ENCODE measurements at places on chromosomes 11 and 22.
A peak's percentile ranks its signal among the peaks of the same experiment; 100 is the strongest.

DNA sequence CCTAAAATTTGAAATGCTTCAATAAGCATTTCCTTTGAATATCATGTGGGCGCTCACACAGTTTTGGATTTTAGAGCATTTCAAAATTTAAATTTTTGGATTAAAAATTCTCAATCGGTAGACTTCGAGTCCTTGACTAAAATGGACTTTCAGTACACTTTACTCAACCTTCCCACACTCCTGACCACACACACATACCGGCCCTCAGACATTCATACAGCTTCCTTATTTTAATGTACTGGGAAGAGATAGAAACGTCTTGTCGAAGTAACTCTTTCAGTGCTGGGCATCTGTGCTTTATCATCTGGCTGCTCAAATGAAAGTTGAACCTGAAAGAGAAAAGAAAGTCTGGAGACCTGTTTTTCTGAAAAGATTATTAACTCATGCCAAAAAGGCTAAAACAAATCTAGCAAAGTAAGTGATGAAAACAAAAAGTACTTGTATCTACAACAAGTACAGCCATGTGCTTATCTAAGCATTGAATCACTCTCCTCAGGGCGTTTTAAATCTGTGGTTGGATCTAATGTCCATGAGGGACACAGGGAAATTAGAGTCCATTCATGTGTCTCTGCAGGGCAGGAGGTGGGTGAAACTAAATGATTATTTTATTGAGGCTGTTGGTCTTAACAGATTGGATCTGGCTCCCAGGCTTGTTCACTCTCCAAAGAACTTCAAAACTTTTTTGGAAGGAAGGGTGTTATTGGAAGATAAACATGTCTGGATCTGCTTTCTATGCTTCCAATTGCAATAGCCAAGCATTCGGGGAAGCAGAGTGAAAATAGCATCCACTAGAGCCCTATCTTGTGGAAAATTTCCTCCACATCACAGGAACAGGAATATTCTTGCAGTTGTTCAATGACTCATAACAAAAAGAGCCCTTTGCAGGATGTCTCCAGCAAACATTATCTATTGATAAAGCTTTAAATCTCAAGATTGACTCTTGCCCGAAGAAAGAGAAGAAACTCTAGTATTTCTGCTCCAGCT lies 47.0 kb downstream of the CARD18 start:
- DNase-seq = no peak

DNA sequence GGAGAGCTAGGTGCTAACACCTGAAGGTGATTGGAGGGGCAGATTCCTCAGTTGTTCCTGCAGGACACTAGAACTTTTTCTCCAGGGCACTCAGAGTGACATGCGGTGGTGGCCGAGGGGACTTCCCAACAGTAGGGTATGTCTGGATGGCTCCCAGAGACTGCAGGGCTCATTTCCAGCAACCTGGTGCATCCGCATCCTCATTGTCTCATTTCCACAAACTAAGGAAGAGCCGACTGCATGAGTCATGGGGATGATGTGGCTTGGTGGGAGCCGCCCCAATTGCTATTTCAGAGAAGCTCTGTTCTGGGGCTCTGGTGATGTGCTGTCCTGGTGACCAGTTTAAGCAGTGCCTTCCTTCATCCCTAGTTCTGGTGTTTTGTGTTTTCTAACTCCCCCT lies 2.8 kb upstream of the ROBO4 start:
- DNase-seq = no peak

DNA sequence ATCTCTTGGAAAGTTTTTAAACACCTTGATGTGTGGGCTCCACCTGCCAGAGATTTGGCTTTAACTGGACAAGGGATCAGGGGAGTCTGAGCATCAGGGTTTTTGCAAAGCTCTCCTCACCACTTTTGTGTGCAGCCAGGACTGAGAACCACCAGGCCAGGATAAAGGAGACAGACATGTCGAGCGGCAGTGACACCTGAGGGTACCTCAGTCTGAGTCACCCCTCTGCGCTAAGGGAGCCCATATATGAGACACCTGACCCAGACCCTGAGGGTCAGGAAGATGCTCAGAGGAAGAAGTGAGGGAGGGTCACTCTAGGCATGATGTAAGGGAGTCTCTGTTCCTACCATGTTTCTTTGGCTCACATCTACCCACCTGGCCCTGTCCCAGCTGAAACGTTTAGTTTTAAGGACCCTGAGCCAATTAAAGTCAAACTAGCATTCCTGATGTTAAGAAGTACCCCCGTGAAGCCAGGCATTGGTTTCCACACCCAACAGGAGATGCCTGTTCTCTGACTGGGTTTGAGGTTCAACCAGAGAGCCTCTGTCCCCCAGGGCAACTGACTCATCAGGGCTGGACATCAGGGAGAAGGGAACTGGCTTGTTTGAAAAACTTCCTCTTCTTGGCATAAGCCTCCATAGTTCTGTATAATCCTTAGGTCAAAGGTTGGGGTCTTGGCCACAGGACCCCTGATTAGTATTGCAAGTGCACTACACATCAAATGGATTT lies 72.4 kb upstream of the BIRC3 start:
- DNase-seq = no peak

GRCh38 chr11:111540114-111540936 lies at the start of gene LAYN:
Gene LAYN (plus strand): TSS chr11:111540720. CDS start chr11:111540844, 124 bp downstream.
- peak; percentile 48 for DNase-seq

DNA sequence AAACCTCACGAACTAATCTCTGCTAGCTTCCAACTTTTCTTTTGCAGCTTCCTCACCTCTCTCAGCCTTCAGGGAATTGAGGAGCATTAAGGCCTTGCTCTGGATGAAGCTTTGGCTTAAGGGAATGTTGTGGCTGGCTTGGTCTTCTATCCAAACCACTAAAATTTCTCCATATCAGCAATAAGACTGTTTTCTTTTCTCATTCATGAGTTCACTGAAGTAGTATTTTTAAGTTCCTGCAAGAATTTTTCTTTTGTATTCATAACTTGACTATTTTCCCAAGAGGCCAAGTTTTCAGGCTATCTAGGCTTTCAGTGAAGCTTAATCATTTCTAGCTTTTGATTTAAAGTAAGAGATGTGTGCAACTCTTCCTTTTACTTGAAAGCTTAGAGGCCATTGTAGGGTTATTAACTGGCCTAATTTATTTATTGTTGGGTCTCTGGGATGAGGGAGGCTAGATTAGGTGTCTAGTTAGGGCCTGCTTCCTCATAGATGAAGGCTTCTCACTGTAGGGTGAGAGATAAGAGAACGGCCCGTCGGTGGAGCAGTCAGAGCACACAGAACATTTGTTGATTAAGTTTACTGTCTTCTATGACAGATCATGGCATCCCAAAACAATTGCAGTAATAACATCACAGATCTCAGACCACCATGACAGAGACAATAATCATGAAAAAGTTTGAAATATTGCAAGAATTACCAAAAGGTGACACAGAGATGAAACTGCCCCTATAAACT lies 33.2 kb downstream of the CSF2RB start:
- no peak for DNase-seq

DNA sequence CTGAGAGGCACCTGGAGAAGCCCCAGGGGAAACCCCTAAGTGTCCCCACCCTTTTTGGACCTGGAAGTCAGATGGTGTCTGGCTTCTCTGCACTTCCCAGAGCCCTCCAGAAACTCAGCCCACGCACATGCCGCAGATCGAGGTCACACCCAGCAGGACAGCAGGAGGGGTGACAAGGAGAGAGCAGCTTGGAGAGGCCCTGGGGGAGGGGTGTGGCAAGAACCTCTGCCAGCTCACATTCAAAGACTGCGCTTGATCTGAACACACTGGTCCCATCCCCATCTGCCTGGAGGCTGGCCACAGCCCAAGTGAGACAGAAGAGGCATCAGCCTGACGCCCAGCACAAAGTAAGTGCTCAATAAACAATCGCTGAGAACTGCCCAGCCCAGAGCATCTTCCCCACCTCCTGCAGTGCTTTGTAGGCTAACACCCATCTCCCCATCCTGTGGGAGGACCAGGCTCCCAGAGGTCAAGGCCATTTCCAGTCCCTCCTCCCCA lies 21.4 kb downstream of the TMPRSS6 start:
- DNase-seq = no peak

DNA sequence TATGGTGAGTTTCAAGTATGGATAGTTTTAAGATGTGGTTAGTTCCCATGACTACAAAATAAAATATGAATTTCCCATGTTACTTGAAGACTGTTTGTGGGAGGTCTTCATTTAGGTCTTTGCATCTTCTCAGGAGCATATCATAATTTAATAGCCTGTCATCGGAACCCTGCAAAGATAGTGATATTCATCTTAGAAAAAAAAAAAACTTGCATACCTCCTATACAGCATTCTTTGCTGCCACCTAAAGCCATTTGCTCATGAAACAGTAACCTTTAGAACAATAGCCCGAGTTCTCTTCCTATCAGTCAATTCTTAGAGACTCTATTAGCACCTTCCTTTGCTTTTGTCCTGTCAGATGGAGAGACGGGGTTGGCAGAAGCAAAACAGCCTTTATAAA lies 75.3 kb downstream of the ARFGAP2 start:
- DNase-seq = no peak

DNA sequence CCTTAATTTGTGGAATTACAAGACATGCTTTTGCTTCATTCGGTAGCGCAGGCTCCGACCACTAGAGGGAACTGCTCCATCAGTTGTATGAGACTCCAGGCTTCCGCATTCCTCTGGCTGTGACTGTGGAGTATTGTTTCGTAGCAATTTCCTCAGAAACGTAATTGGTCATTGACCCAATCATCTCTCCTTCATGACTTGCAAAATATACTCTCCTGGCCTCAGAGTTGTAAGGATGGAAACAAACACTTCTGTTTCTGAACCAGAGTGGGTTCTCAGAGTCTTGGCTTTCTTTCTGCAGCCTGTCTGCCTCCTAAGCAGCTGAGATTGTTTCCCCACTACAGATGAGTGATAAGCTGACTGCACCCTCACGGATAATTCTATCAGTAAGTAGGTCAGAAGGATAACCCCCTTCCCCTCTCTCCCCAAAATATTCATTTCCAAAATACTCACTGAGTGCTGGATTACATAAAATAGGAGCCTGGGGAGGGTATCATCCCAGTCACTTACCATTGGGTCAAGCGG lies 146.8 kb upstream of the ZC3H12C start:
- peak; percentile 53 for DNase-seq

GRCh38 chr11:75673977-75674582 lies 5.2 kb upstream of the MAP6 start:
- DNase-seq = no peak

DNA sequence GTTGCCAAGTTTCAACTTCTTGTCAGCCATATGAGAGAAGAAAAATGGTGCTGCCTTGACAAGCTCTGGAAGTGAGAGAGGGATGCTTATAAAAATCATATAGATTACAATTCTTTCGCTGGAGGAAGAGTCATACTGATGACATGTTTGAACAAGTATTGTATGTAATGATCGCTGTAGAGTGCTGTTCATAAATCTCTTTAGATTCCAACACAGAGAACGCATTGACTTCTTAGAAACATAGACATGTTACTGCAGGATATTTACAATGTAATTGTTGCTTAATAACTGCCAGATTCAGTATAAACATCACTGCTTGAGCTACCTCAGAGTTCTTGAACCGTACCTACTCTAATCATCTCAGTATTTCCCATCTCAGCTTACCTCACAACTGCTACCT lies 571.6 kb downstream of the LUZP2 start:
- no peak for DNase-seq

DNA sequence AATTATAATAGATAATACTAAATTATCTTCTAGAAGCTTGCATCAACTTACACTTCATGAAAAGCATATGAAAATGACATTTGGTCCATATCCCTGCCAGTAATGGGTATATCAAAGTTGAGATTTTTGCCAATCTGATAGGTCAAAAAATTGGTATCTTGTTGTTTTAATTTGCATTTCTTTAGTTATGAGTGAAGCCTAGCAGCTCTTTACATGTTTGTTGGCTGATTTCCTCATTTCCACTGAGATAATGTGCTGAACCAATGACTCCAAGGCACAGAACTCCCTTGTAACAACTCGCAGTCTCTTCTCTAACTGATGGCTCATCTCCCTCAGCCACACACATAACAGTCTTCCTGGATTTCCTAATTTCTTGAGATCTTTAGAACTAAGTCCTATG lies 175.3 kb upstream of the SESN3 start:
- no peak for DNase-seq

DNA sequence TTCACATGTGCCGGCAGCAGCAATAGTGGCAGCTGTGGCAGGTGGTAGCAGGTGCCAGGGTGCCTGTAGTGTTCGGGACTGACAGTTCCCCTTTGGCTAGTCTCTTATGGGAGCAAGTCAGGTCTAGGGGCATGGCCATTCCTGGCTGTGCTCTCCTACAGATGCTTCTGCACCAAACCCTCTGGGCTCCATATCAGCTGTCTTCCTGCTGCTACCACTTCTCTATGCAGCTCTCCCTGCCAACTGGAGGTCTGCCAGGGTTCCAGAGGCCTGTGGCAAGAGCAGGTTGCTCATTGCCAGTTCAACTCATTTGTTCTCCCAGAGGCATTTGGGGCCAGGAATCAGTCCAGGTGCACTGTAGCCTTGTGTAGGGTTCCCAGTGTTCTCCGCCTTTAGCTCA lies 473.7 kb downstream of the JRKL start:
- DNase-seq = no peak

DNA sequence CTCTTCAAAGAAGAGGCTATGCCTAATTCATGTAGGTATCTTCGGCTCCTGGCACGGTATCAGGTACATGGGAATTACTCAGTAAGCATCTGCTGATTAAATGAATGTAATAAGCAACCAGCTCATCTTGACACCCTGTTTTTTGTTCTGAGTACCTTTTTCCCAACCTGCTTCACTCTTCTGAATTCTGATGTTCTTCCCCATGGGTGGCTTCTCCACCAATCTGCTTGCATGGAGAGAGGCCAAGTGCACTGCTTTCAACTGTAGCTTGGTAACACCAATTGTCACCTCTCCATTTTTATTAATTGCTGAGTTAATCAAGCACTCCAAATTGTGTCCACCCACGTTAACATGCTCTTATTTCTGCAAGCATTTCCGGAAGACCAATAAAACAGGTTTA lies 40.5 kb downstream of the LARGE1 start:
- DNase-seq = no peak

GRCh38 chr11:14055936-14056335 lies 93.4 kb downstream of the SPON1 start:
- no peak for DNase-seq

DNA sequence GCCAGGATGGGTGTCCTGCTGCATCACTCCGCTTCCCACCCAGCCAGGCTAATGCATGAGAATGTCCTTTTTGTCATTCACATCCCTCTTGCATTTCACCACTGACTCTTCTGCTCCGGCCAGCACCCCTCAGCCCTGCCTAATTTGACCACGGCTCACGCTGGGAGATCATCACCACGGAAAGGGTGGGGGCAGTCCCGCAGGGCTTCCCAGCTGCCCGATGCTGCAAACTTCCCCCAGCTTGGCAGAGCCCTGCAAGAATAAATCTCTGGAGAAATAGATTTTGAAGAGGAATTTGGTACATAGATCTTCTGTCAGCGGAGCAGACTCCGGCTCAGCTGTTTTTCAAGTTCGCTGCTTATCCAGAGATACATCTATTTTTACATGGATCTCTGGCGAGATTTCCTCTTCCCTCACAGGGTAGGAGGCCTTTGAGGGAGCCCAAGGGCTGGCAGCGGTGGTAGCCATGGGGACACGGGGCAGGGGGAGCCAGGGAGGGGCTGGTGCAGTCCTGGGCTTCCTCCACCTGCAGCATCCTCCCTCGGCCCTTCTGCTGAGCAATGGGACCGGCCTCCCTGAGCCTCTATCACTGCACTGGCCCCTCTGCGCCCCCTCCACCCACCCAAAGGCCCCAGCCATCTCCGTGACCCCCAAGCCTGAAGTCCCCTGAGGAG lies 62.6 kb downstream of the BUD13 start:
- no peak for DNase-seq

GRCh38 chr11:131228378-131228777 lies 142.0 kb upstream of the NTM start:
- DNase-seq = no peak

Measured in C1 segment of cervical spinal cord (tissue), 14 donors.